ENCODE measurements at places on chromosomes 16 and 17. TPM values are rescaled to one million over a fixed set of nuclear protein-coding genes. Genes with fewer than 3 reads are reported as not detected.

Gene SCARF1
- total RNA-seq: 0.40 TPM

Gene GPR179
- total RNA-seq: 0.09 TPM

Gene KIF18B
- 11.2 TPM for total RNA-seq

Gene GINS2
- total RNA-seq: 6.9 TPM

Gene DLX3
- total RNA-seq: not detected

Gene CD300H
- not detected for total RNA-seq

Gene RBFOX1
- total RNA-seq: not detected
